CD4-positive, alpha-beta memory T cell (primary cell): ENCODE measurements at places on chromosomes 4 and X. TPM values are rescaled to one million over a fixed set of nuclear protein-coding genes. Genes with fewer than 3 reads are reported as not detected.

MAGEE2 gene
- total RNA-seq: not detected

- peaks cover 21% of the 10 kb centered on the region for H3K4me1 ChIP-seq
- H3K4me3 ChIP-seq: peak overlapping the region; percentile 71
- no peaks in the 10 kb centered on the region for H3K27me3 ChIP-seq
- no peak overlapping the region for H3K27ac ChIP-seq
Measured at GRCh38 chr4:121950680-121951520, 960 bp downstream of the TRPC3 start.

ADAMTS3 gene
- not detected for total RNA-seq

VGLL1 gene
- not detected for total RNA-seq

DNA sequence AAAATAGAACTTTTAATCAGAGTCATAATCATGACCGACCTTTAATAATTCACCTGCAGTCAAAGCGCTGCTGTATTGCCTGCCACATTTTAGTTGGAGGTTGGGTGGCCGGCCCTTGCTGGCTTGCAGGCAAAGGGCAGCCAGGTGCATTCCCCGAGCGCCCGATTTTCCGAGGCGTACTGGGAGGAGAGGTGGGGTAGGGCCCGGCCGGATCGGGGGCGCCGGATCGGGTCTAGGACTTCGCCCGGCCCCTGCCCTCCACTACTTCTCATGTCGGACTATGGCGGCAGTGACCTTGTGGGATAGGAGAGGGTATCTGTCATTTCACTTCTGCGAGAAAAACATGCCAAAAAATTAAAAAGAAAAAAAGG, 2.5 kb upstream of the RS1 start:
- no peaks in the 10 kb centered on the region for H3K36me3 ChIP-seq
- H3K4me1 ChIP-seq: no peaks in the 10 kb centered on the region
- peak overlapping the region; percentile 67 for H3K27ac ChIP-seq

DNA sequence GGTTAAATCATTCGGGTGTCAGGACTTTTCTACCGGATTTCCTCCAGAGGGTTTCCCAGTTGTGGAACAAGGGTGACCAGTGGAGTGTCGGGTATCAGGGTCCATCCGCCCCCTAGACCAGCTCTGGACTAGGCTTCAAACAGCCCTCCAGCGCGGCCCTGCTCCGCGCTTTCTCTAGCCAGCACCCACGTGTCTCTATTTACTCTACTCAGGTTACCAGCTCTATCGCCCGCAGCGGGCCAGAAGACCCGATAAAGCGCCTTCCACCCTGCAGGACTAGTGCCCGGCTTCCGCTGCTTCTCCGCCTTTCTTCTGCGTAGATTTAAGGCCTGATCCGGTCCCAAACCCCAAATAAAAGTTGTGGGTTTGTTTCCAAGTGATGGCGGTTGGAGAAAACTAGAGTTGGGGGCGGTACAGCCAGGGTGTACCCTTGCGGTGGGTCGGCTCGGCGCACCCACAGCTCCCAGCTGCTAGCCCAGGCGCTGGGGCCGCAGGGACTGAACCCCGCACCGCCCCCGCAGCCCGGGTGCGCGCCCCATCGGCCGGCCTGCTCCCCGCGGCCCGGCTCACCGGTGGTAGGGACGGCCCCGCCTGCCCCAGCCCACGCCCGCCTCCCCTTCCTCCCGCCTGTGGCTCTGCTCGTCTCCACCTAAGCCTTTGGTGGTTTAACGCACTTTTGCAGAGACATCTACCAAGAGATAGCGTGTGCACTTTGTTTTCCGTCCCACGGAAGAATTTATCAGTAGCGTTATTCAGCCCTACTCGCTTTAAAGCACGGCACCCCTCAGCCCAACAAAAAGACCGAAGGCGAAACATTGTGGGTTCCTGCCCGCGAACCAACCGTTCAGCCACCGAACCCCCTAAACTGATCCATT, 2.1 kb downstream of the LEF1 start:
- H3K27ac ChIP-seq: peak overlapping the region; percentile 64
- DNase-seq: peak; percentile 59
- peak overlapping the region; percentile 81 for H3K4me3 ChIP-seq
- peaks cover 46% of the 10 kb centered on the region for H3K4me1 ChIP-seq
- H3K27me3 ChIP-seq: peaks cover 11% of the 10 kb centered on the region

- no peaks in the 10 kb centered on the region for H3K27me3 ChIP-seq
- DNase-seq: no peak
- H3K4me1 ChIP-seq: no peaks in the 10 kb centered on the region
- H3K27ac ChIP-seq: no peak overlapping the region
- no peaks in the 10 kb centered on the region for H3K36me3 ChIP-seq
- no peak overlapping the region for H3K4me3 ChIP-seq
Measured at GRCh38 chr4:187268940-187269339, 545.3 kb upstream of the FAT1 start.

- no peak for DNase-seq
Measured at GRCh38 chr4:98293104-98293887, 32.1 kb downstream of the RAP1GDS1 start.

GRCh38 chr4:48189731-48190130, 55.7 kb upstream of the TXK start:
- no peaks in the 10 kb centered on the region for H3K27me3 ChIP-seq
- no peaks in the 10 kb centered on the region for H3K4me1 ChIP-seq
- H3K36me3 ChIP-seq: no peaks in the 10 kb centered on the region
- no peak overlapping the region for H3K27ac ChIP-seq
- no peak overlapping the region for H3K4me3 ChIP-seq
- no peak for DNase-seq

PNMA6A gene
- 0.23 TPM for total RNA-seq

MAGEE1 gene
- 10.5 TPM for total RNA-seq

- H3K4me3 ChIP-seq: no peak overlapping the region
- H3K27ac ChIP-seq: no peak overlapping the region
- H3K27me3 ChIP-seq: no peaks in the 10 kb centered on the region
- H3K4me1 ChIP-seq: peaks cover 2% of the 10 kb centered on the region
Measured at GRCh38 chrX:107723511-107723910, 52.1 kb downstream of the TSC22D3 start.

ETNPPL gene
- total RNA-seq: not detected

DNA sequence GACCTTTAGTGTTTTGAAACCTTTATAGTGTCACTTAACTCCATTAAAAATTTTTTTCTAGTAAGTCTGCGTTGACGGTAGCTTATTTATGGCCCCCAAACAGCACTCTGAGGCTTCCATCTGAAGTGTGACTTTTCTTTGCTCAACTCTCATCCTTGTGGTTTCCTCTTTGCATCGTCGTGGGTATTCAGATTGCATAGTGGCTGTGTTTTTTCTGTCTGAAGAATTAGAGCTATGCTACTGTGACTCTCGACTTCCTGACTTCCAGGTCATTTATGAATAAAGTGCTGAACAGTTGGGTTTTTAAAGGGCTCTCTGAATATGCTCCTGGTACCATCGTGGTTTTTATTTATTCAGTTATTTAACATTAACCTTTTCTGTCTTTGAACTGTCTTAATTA, 44.9 kb downstream of the JADE1 start:
- H3K27ac ChIP-seq: no peak overlapping the region
- peaks cover 63% of the 10 kb centered on the region for H3K36me3 ChIP-seq
- peak; percentile 36 for DNase-seq
- peaks cover 22% of the 10 kb centered on the region for H3K4me1 ChIP-seq
- H3K27me3 ChIP-seq: no peaks in the 10 kb centered on the region
- no peak overlapping the region for H3K4me3 ChIP-seq

LRCH2 gene
- not detected for total RNA-seq

GRCh38 chrX:53940180-53940579, 104.1 kb downstream of the PHF8 start:
- DNase-seq: no peak
- peaks cover 6% of the 10 kb centered on the region for H3K4me1 ChIP-seq
- H3K27ac ChIP-seq: no peak overlapping the region
- H3K4me3 ChIP-seq: no peak overlapping the region
- H3K36me3 ChIP-seq: peaks cover 16% of the 10 kb centered on the region

DNA sequence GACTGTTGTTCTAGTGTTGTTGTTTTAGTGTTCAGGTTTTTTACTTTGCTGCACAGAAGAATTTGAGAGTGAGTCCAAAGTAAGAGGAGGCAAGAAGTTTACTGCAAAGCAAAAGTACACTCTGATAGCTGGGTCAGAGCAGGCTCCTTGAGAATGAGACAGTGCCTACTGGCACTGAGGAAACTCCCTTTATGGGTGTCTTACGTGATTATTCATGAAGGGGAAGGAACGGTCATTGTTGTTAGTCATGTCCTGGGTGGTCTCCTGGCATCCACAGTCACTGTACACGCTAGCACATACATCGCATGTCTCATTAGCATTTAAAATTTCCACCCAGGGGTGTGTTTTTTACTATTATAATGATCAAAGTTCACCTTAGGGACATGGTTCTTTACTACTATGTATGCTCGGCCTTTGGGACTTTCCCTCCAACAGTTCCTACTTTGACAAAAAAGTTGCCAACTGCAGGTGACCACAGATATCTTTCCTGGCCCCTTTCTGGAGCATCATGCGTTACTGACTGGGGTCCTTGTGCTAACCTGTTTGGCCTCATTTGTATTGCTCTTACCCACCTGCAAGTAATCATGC, 688.9 kb upstream of the AMOT start:
- H3K36me3 ChIP-seq: no peaks in the 10 kb centered on the region
- no peak for DNase-seq
- no peak overlapping the region for H3K4me3 ChIP-seq
- H3K27me3 ChIP-seq: no peaks in the 10 kb centered on the region

DNA sequence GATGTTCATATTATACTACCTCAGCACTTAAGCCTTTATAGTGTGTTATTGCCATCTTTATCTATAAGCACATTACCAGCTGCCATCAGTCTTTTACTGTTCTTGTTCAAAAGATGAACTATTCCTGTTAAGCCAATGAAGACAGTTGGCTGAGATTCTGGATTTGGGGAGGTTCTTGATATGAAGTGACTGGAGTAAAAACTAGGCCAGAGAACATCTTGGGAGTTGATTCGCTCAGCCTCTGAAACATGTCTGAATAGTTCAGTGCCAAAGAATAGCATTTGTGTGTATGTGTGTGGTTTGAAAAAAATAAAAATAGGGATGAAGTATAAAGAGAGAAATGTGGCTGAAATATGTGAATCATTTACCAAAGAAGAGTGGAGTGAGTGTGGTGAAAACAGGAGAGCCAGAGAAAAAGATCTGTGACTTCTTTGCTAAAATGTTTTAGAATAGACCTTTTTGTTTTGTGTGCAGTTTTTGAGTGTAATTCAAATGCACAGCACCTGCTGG, 15.2 kb downstream of the EXOC1 start:
- H3K4me1 ChIP-seq: peaks cover 14% of the 10 kb centered on the region
- H3K36me3 ChIP-seq: peaks cover 46% of the 10 kb centered on the region
- H3K27me3 ChIP-seq: no peaks in the 10 kb centered on the region
- H3K4me3 ChIP-seq: no peak overlapping the region

DNA sequence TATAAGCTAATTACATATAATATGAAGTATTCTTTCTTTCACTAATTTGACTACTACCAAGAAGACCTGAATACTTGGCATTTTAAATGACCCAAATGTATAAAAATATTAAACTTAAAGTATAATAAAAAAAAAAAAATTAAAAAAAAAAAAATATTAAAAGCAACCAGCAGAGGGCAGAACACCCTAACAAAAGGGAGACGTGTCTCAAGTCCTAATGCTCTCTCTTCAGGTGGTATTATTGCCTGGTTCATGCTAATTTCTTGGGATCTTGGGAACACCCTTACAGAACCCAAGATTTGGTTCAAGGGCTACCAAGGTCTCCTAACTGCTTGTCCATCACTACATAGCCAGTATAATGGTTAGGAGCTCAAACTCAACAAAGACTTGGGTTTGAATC, 754.8 kb downstream of the RAB28 start:
- H3K36me3 ChIP-seq: no peaks in the 10 kb centered on the region
- no peaks in the 10 kb centered on the region for H3K4me1 ChIP-seq
- no peak overlapping the region for H3K27ac ChIP-seq
- H3K4me3 ChIP-seq: no peak overlapping the region

RASSF6 gene
- 0.81 TPM for total RNA-seq

- H3K4me3 ChIP-seq: no peak overlapping the region
- H3K27ac ChIP-seq: no peak overlapping the region
- H3K4me1 ChIP-seq: no peaks in the 10 kb centered on the region
- H3K36me3 ChIP-seq: no peaks in the 10 kb centered on the region
- no peaks in the 10 kb centered on the region for H3K27me3 ChIP-seq
- DNase-seq: no peak
Measured at GRCh38 chr4:126358041-126358440, 1043.3 kb downstream of the FAT4 start.
